Activated CD4-positive, CD25-positive, alpha-beta regulatory T cell treated with anti-CD3 and anti-CD28 coated beads, Interleukin-2, amount 50 U/mL, for 16 hours (primary cell): ENCODE measurements at places on chromosomes 6 and 20.

- no peak for DNase-seq
Measured at GRCh38 chr6:112717856-112718255, 370.7 kb downstream of the RFPL4B start.

- DNase-seq: no peak
Measured at GRCh38 chr6:163226181-163226835, 188.2 kb upstream of the QKI start.

- DNase-seq: no peak
Measured at GRCh38 chr6:113719545-113719944, 137.6 kb upstream of the MARCKS start.

DNA sequence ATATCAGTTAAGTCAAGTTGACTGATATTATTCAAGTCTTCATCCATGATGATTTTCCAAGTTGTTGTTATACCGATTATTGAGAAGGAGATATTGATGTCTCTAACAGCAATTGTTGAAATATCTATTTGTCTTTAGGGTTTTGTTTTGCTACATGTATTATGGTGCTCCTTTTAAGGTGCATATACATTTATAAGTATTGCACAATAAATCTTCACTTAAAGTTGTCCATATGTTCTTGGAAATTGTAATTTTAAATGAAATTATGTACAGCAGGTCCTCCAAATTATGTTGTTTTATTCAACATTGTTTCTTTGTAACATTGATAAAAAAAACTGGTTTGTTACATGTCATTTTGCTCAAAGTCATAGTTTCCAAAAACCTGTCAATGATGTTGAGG is 650.7 kb upstream of the CITED2 start:
- DNase-seq: no peak

DNA sequence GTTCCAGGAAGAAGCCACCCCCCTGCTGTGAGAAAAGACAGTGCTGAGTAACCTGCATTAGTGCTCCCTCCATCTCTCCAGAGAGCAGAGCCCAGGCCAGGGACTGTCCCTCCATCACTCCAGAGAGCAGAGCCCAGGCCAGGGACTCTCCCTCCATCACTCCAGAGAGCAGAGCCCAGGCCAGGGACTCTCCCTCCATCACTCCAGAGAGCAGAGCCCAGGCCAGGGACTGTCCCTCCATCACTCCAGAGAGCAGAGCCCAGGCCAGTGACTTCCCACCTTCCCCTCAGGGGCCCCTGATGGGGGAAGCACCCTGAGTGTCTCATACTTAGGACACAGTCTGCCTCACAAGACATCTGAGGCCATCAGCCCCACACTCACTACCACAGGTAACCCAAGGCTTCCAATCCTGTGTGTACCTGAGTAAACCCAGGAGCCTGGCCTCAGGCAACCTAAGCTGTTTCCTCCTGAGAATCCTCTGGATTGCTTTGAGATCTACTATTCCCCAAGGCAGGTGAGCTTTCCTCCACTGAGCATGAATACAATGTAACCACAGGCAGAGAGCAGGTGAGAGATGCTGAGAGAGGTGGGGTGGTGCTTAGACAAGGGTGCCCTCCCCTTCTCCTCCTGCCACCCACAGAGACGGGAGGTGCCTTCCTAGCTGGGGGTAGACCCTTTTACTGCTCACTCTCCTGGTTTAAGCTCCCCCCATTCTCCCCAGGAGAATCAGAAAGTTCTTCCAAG is 4.9 kb downstream of the TBXT start:
- DNase-seq: no peak

DNA sequence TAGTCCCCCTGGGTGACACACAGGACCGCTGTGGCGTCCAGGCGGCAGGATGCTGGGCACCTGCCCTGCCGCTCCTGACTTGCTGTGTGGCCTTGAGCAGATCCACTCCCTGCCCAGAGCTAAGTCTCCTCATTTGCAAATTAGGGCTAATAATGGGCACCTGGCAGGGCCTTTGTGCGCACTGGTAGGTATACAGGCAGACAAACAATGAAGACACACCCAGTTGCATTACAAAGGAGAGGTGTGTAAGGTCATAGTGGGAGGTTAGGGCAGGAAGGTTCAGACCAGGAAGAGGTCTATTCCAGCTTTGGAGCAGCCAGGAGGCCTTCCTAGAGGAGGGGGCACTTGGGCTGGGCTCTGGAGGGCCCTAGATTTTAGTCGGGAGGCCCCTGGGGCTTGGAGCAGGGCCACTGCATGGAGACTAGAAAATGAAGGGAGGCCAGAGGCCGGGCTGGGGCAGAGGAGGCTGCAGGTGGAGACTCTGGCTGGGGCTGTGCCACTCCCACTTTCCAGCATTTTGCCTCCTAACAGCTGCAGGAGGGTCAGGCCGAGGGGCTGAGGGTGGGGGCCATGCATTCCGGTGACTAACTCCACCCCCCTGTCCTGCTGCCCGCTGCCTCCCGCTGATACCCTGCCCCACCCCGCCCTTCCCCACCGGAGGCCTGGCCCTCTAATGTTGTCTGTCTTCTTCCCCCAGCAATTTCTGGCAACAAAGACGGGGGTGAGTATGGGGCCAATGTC is 28.5 kb downstream of the MYH7B start:
- no peak for DNase-seq

GRCh38 chr6:97668716-97669115 is 385.7 kb upstream of the MMS22L start:
- no peak for DNase-seq

- no peak for DNase-seq
Measured at GRCh38 chr6:142523515-142524375, 221.9 kb downstream of the ADGRG6 start.

DNA sequence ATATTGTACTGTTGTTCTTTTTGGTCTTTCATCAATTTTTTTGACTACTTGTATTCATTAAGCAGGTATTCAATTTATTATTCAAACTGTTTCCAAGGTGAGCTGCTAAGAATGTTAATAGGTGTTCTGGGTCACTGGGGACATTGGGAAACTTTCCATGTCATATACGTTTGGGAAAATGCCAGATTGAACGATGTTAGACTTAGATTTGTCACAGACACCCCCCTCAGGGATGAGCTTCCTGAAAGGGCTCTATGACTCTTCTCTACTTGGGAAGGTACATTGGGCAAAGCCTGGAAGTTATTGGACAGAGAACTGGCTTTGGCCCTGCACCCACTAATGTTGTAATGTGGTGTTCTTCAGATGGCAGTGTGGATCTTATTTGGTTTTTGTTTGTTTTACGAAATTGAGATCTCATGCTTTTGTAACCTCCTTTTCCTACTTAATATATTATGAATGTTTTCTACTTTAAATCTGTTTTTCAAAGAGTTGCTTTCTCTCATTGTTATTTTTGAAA is 42.1 kb downstream of the PLCB4 start:
- no peak for DNase-seq

DNA sequence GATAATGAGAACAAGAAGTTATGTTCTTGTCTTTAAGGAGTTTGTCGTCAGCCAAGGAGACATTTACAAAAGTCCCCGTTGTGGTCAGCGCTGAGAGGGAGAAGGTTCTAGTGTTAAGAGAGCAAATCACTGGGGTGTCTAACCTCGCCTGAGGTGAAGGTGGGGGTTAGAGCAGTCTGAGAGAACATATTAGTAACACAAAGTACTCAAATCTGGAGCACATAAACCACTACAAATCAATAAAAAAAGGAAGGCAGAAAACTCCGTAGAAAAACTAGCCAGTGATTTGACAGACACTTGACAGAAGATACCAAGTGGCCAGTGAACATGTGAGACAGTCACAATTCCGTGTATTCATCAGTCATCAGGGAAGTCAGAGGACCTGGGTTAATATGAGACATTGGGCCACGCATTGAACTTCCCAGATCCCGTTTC is 45.4 kb downstream of the CDS2 start:
- no peak for DNase-seq

DNA sequence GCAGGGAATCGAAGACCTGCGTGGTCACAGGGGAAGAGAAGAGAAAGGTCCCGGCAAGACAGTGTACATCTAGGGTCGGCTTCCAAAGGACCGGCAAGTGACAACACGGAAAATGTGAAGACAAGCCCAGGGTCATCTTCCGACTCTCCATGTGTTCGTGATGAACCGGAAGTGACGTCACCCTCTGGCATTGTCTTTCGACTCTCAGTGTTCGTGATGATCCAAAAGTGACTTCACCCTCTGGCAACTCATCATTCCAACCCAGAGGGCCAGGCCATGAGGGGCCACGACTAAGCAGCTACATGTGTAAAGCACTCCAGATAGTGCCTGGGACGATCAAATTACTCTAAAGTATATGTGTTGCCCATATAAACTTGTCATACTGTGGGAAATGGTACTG is 290.8 kb downstream of the THBS2 start:
- no peak for DNase-seq

GRCh38 chr6:109678240-109678639 is 12.8 kb downstream of the AK9 start:
- DNase-seq: no peak

DNA sequence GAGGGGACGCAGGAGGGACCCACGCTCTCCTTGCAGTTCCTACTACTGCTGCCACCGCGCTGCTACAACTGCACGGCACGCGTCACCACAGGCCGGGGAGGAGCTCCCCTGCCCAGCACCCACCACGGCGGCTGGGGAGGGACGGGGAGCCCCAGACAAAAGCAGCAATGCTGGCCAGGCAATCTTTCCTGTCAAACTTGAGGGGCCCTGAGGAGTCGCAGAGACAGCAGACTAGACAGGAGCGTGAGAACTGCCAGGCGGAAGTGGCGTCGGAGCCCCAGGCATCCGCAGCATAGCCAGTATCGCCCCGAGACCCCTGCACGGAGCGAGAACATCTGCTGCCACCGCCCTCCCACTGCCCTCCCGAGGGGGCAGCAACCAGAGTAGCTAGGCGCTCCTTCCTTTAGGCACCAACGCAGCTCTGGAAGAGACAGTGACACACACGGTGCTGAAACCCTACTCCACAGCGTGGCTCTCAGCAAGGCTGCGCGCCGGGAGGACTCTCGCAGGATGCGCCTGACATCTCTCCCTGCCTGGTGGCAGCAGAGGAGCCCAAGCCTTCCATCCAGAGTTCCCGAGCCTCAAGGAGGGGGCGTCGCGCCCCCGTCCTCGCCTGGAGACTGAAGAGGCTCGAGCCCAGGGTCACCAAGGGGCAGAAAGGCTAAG is 2.2 kb downstream of the TAF4 start:
- no peak for DNase-seq

- no peak for DNase-seq
Measured at GRCh38 chr6:79394690-79395089, 142.5 kb downstream of the LCA5 start.

- no peak for DNase-seq
Measured at GRCh38 chr20:8097307-8097706, 34.8 kb upstream of the PLCB1 start.

GRCh38 chr6:133768656-133769295 is 120.1 kb upstream of the TCF21 start:
- no peak for DNase-seq
